SW 1271 (cell line): ENCODE measurements at places on chromosomes 16 and 17.
A peak's percentile ranks its signal among the peaks of the same experiment; 100 is the strongest.

- DNase-seq: peak; percentile 66
Observed at GRCh38 chr17:46727572-46728348, 90.7 kb downstream of the WNT3 start.

- DNase-seq: no peak
Observed at GRCh38 chr17:79500745-79501618, 109.9 kb downstream of the RBFOX3 start.

DNA sequence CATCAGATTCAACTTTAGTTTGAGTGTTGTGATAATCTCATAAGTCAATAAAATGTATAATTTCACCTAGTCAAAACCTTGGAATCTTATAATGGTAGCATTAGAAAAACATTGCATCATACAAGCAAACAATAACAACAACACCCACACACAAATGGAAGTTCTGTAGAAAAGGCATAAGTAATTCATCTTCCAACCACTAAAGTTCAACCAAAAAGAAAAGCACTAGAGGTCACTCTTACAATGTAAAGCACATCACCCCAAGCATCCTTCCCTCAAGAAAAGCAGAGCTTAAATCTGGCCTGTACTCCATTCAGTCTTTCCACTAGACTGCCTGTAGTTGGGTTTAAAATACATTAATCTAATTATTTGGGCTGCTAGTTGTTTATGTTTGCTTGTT is 1.8 kb downstream of the CNTNAP4 start:
- DNase-seq: no peak

DNA sequence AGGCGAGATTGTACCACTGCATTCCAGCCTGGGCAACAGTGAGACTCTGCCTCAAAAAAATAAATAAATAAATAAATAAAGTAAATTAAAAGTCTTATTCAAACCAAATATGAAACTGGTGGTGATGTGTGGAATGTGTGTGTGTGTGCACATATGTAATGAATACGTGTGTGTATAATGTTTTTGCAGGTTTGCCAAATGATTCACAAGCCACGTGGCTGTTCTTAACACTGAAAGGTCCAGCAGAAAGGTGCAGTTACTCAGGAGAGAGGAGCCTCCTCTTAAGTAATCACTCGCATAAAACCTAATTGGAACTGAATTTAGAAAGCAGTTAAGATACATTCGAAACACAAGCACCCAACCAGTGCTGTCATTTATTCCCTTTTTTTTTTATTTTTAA is 22.9 kb downstream of the GDE1 start:
- DNase-seq: no peak

- no peak for DNase-seq
Observed at GRCh38 chr17:44159519-44160210, 10.8 kb upstream of the ASB16 start.

DNA sequence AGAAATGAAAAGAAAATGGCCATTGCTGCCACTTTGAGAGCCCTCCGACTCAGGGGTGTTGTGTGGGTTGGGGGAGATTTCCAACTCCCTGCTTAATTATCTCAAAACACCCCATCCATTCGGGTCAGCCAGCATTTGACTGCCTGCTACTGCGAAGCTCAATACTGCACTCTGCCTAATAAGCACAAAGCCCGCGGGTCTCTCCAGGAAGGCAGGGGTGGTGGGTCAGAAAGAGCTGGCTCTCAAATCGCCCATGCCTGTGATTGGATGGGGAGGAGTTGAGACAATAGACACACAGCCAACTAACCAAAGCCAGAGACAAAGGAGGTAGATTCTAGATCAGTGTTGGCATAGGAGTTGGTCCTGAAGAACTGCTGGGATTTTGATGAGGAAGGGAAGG is 2.3 kb upstream of the XAF1 start:
- no peak for DNase-seq

DNA sequence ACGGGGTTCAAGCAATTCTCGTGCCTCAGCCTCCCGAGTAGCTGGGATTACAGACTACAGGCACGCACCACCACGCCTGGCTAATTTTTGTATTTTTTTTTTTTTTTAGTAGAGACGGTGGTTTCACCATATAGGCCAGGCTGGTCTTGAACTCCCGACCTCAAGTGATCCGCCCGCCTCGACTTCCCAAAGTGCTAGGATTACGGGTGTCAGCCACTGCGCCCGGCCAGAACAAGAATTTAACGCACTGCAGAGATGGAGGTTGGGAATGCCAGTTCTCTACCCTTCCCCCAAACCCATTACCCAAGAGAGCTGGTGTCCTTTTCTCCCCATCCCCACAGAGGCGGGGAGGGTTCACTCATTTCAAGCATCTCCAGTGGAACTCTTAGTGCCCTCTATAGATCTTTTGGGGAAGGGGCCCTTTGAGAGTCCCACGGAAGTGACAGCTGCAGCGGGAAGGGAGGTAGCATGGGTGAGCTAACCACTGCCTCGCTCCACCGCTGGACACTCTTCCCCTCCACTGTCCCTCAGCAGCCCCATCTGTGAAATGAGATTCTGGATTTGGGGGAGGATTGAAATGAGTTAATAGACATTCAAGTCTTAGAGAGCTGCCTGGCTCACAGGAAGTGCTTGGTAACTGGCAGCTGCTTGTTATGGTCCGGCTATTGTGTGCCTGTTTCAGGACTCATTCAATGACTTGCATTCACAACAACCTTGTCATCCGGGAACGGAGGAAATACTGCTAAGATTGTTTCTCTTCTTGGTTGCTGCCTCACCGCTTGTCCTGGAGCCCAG is 3.5 kb upstream of the UBALD2 start:
- DNase-seq: no peak

DNA sequence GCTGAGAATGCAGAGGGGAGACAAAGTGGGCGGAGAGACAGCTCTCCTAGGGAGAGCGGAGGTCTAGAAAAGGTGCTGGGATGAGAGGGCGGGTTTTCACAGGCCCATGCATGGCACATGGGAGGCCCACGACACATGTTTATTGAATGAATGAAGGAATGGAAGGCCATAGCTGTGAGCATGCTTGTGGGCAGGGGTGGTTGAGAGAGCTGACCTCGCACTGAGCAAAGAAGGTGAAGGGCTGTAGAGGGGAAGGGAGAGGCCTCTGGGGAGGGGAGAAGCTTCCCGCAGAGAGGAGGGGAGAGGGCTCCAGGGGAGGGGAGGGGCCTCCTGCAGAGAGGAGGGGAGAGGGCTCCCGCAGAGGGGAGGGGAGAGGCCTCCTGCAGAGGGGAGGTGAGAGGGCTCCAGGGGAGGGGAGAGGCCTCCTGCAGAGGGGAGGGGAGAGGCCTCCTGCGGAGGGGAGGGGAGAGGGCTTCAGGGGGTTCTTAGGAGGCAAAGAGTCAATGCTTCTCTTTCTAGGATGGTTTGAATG is 27.3 kb downstream of the SDK2 start:
- DNase-seq: no peak

GRCh38 chr17:63369233-63369632 is 76.9 kb downstream of the CYB561 start:
- DNase-seq: no peak

DNA sequence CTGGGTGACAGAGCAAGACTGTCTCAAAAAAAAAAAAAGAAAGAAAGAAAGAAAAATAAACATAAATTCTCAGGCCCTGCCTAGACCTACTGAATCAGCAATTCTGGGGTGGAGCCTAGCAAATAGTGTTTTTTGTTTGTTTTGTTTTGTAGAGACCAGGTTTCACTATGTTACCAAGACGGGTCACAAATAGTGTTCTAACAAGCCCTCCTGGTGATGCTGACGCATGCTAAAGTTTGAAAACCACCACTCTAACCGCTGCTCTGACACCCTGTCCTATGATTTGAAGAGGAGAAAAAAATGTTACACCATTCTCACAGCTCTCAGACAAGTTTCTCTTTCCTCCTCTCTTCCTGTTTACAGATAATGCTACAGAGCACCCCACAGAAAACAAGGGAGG is 1.5 kb downstream of the MRPL10 start:
- no peak for DNase-seq
